ENCODE measurements at places on chromosomes 2 and 18.

GRCh38 chr2:126656431-126657147 is 631 bp downstream of the GYPC start:
- DNase-seq: peak; percentile 82

DNA sequence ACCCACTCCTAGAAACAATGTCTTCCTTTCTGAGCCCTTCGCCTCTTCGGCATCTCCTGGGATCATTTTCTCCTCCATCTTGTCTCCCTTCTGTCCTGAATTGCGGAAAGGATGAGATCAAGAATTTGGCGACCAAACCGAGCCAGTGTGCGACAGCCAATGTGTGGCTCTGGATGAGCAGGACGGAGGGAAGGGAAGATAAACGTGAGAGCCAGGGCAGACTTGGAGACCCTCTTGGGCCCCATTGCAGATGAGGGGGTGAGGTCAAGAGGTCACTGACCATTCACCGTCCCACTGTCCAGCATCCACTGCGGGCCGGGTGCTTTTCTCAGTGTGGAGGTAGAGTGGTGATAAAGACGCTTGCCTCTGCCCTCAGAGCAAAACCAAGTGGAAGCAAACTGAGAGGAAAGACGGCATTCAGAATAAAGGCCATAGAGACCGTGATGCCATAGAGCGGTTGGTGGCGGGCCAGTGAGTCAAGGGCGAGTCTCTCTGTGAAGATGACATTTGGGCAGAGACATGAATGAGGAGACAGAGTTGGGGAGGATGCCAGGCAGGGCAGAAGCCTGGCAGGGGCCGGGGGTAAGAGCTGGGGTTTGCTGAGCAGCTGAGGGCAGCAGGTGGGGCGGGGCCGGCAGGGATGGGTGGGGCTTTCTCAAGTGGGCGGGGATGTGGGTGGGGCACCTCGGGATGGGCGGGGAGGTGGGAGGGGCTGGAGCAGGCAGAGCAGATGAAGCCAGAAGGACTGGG is 55.6 kb downstream of the ACAA2 start:
- DNase-seq: no peak

GRCh38 chr2:58195662-58196061 is 45.5 kb downstream of the FANCL start:
- no peak for DNase-seq

- DNase-seq: no peak
These were observed 63.2 kb upstream of the IGFBP5 start for GRCh38 chr2:216758256-216759155.

DNA sequence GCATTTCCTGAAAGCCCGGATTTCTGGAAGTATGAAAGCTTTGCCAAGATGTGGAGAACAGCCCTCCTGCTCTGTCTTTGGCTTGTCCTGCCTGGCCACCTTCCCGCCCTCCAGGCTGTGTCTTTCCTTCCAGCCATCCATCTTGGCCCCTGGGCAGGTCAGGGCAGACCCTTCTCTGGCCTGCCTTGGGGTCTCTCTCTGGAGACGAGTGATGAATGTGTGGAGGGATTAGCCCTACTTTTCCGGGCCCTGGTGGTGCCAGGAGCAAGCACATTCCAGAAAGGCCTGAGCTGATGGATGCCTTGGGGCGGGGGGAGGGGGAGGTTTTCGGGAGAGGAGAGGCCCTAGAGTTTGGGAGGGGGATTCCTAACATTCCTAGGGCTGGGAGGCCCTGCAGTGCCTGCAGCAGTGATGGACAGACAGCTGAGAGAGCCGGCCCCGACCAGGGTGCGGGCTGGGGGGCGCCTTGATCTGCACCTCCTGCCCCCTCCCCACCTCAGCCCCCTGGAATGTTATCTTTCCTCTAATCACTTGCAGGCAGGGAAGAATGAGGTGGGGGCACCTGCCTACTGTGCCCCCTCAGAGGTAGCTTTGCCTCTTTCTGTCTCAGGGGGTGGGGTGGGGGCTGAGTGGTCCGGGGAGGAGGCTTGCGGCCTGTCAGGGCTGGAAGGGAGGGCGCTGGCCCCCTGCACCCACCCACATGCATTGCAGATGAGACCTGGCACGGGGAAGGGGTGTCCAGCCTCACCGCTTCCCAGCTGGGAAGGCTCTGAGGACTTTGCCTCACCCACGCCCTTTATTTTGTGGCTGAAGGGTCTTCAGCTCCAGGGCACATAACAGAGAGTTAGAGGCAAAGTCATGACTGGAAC is 156.2 kb downstream of the DDX1 start:
- DNase-seq: no peak

- no peak for DNase-seq
These were observed 1287.8 kb upstream of the TMEFF2 start for GRCh38 chr2:193482557-193482956.

GRCh38 chr2:39724828-39725144 is 54.3 kb downstream of the THUMPD2 start:
- DNase-seq: no peak

DNA sequence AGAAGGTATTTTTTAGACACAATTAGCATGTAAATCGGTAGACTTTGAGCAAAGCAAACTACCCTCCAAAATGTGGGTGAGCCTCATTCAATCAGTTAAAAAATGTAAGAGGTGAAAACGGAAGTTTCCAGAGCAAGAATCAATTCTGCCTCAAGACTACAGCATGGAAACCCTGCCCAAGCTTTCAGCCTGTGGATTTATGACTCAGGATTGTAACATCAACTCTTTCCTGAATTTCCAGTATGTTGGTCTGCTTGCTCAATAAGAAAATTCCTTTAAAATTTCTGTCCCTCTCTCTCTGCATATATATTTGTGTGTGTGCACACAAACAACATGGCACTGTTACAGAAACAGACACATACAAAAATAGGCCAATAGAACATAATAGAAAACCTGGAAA is 228.6 kb upstream of the DOK6 start:
- DNase-seq: no peak

- no peak for DNase-seq
These were observed 207.0 kb upstream of the VWC2L start for GRCh38 chr2:214203744-214204289.

DNA sequence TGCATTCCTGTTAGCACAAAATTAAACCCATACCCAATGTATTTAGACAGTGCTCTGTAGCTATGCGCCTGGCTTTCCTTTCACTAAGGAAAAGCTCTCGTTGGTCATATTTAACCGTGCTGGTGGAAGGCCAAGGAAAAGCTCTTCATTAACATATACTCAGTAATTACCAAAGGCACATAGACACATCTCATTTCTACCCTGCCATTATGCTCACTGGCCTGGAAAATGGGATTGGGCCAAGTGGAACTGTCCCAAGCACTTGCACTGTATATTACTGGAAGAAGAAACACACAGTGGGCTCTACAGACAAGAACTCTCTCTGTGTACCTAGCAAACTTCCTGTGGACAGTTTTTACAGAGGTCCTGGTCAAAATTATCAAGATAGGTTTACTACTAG is 274.4 kb downstream of the ERBB4 start:
- no peak for DNase-seq

Measured in right forelimb (tissue), 1 donor.